IPS DF 6.9 (cell line): ENCODE measurements at places on chromosomes 2 and 18.

- DNase-seq = no peak
- H3K4me3 ChIP-seq = no peak overlapping the region
- no peaks in the 10 kb centered on the region for H3K27me3 ChIP-seq
- H3K4me1 ChIP-seq = no peaks in the 10 kb centered on the region; the same call in 1 of the 2 replicates
- H3K27ac ChIP-seq = no peak overlapping the region
- no peaks in the 10 kb centered on the region for H3K36me3 ChIP-seq
Observed at GRCh38 chr18:41617647-41618046, 337.4 kb upstream of the PIK3C3 start.

DNA sequence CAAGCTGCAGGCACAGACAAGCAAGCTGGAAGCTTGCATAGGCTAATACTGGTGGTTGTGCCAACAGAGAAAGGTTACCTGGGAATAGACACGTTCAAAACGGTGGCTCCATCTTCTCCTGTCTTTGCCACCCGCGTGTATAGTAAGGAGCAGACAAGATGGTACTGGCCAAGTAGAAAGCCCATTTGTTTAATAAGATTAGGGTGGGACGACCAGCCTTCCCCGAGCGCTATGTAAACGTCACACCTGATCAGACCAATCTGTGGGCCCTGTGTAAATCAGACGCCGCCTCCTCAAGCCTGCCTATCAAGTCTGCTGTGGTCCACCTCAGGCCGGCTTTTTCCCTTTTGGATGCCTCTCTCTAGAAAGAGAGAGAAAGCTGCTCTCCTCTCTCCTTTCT is 189.2 kb downstream of the LAMA1 start:
- no peak overlapping the region for H3K27ac ChIP-seq
- H3K27me3 ChIP-seq = no peaks in the 10 kb centered on the region
- no peaks in the 10 kb centered on the region for H3K4me1 ChIP-seq
- no peaks in the 10 kb centered on the region for H3K36me3 ChIP-seq

GRCh38 chr2:27501042-27501441 is 4.4 kb downstream of the GCKR start:
- H3K4me3 ChIP-seq = no peak overlapping the region
- no peak overlapping the region for H3K27ac ChIP-seq
- no peaks in the 10 kb centered on the region for H3K36me3 ChIP-seq
- H3K4me1 ChIP-seq = no peaks in the 10 kb centered on the region
- DNase-seq = no peak
- H3K27me3 ChIP-seq = no peaks in the 10 kb centered on the region

DNA sequence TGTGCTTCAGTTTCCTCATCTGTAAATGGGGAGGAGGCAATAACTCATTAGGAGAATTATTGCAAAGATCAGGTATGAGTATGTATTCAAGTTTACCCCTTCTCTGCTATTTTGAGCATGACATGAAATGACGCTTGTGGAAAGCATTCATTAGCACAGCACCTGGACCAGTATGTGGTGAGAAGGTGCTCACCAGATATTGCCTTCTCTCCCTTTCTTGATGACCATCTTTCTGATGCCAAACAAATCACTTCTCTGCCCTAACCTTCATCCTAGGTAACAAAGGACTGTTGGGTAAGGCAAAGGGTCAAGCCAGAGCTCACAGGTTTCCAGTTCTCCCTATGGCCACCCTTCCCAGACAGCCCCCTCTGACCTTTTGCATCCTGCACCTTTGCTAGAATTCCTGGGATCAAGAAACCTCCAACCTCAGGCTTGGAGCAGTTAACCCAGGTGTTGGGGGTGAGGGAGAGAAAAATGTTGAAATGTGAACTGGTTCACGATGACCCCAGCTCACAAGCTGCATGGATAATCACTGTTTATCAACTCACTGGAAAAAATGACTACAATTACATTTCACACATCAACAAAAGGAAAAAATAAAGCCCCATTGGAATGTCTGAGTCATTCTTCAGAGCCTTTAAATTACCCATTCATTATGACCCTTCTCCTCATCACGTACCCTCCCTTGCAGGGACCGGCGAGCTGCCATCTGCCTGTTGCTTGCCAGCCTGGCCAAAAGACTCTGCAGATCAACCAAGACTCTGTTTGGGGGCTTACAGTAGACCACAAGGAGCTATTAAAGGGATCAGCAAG is 41.6 kb downstream of the LBH start:
- H3K27me3 ChIP-seq = no peaks in the 10 kb centered on the region
- H3K4me1 ChIP-seq = no peaks in the 10 kb centered on the region
- no peaks in the 10 kb centered on the region for H3K36me3 ChIP-seq
- H3K27ac ChIP-seq = no peak overlapping the region
- no peak overlapping the region for H3K4me3 ChIP-seq

- H3K27ac ChIP-seq = no peak overlapping the region
- no peak overlapping the region for H3K4me3 ChIP-seq
- no peaks in the 10 kb centered on the region for H3K36me3 ChIP-seq
- no peaks in the 10 kb centered on the region for H3K4me1 ChIP-seq
Observed at GRCh38 chr2:54692556-54692955, 30.9 kb upstream of the EML6 start.

- no peaks in the 10 kb centered on the region for H3K4me1 ChIP-seq
- no peaks in the 10 kb centered on the region for H3K36me3 ChIP-seq
- DNase-seq = no peak
- H3K27ac ChIP-seq = no peak overlapping the region
- H3K27me3 ChIP-seq = no peaks in the 10 kb centered on the region
Observed at GRCh38 chr2:236901956-236902355, 183.7 kb upstream of the COPS8 start.

DNA sequence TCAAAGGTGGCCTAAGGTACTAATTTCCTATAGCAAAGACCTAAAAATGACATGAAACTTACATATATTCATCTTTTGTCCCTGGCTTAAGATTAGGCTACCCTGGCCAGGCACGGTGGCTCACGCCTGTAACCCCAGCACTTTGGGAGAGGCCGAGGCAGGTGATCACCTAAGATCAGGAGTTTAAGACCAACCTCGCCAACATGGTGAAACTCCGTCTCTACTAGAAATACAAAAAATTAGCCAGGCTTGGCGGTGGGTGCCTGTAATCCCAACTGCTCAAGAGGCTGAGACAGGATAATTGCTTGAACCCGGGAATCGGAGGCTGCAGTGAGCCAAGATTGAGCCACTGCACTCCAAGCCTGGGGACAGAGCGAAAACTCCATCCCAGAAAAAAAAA is 5.9 kb downstream of the SRSF7 start:
- H3K27ac ChIP-seq = no peak overlapping the region
- H3K27me3 ChIP-seq = no peaks in the 10 kb centered on the region
- peaks cover 40% of the 10 kb centered on the region; the same call in 1 of the 2 replicates for H3K36me3 ChIP-seq
- no peak overlapping the region for H3K4me3 ChIP-seq
- no peak for DNase-seq
